Activated T-cell treated with anti-CD3 and anti-CD28 coated beads, Interleukin-2, amount 50 U/mL, for 4 hours (primary cell): ENCODE measurements at places on chromosomes 11 and 22. TPM values are rescaled to one million over a fixed set of nuclear protein-coding genes. Genes with fewer than 3 reads are reported as not detected.

KRTAP5-7 gene
- total RNA-seq: not detected

MRGPRX2 gene
- not detected for total RNA-seq

GRM5 gene
- total RNA-seq: not detected

- no peak for DNase-seq
These were observed 15.0 kb downstream of the VWCE start for GRCh38 chr11:61279934-61280659.

- DNase-seq: no peak
These were observed 3.2 kb downstream of the OR4D6 start for GRCh38 chr11:59459916-59460315.

DNA sequence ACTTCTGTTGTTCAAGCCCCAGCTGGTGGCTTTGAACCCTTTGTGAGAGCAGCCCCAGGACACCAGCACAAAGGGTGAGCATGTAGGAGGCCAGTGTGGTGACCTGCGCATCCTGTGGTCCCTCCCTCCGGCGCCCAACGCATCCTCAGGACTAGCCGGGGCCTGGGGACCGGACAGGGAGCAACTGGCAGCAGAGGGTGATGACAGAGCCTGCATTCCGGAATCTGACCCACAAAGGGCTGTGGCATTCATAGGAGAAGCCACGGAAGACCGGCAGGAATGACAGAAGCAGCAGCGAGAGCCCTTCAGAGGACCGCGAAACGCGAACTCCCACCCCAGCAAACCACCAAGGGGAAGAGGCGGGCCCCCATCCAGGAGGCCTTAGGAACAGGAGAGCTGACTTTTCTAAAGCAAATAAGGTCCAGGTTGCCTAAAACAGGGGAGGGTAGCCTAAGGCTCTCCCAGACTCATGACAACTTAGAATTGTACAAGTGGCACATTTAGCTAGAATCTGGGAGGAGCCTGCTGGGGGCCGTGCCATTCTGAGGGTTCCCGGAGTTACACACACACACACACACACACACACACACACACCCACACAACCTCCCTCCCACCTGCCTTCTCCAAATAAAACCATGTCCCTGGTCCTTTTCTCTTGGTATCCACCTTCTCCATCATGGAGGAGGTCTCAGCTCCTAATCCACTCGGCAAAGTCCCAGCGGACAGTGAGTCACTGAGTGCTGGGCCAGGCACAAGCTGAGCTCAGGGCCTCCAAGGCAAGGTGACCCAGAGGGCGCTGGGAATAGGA, 232.7 kb downstream of the CTTN start:
- no peak for DNase-seq

F2 gene
- 0.40 TPM for total RNA-seq

DNA sequence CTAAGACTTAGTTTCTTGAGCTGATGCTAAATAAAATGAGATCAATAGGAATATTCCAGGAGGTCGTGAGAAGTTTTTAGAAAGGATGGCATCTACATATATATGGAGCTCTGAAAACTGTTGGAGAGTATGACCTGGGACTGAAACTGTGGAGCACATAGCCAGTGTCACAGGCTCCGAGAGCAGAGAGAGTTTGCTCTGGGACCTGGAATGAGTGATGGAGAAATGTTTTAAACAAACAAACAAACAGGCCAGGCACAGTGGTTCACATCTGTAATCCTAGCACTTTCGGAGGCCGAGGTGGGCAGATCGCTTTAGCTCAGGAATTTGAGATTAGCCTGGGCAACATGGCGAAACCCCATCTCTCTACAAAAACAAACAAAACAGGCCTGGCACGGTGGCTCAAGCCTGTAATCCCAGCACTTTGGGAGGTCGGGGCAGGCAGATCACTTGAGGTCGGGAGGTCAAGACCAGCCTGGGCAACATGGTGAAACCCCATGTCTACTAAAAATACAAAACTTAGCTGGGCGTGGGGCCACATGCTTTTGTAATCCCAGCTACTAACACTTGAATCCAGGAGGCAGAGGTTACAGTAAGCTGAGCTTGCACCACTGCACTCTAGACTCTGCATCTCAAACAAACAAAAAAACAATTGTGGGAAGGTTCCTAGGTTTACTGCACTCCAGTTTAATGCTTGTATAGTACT, 67.1 kb downstream of the SLC35F2 start:
- DNase-seq: no peak

GAS2L1 gene
- total RNA-seq: 0.56 TPM

DNA sequence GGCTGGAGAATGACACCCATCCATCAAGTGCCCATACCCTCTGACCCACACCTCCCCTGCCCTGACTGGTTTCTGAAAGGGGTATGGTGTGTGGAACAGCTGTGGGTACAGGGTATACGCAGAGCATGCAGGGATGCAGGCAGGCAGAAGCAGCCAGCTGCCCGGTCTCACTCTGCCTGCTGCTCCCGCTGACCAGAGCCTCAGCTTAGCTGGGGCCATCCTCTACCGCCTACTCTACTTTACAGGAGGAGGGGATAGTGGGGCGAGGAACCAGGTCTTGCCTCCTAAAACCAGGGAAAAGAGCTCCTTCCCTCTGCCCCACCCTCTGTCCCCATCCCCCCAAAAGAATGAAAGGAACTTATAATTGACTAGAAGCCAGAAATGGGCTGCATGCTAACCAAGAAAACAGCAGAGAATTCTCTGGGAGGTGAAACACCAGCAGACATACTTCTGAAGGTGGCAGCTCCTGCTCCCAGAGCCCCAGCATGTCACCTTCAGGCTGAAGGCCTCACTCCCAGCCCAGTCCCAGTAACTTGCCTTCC, 13.0 kb upstream of the CHRM4 start:
- DNase-seq: no peak

ROBO4 gene
- not detected for total RNA-seq

C22orf15 gene
- total RNA-seq: 0.30 TPM

DNA sequence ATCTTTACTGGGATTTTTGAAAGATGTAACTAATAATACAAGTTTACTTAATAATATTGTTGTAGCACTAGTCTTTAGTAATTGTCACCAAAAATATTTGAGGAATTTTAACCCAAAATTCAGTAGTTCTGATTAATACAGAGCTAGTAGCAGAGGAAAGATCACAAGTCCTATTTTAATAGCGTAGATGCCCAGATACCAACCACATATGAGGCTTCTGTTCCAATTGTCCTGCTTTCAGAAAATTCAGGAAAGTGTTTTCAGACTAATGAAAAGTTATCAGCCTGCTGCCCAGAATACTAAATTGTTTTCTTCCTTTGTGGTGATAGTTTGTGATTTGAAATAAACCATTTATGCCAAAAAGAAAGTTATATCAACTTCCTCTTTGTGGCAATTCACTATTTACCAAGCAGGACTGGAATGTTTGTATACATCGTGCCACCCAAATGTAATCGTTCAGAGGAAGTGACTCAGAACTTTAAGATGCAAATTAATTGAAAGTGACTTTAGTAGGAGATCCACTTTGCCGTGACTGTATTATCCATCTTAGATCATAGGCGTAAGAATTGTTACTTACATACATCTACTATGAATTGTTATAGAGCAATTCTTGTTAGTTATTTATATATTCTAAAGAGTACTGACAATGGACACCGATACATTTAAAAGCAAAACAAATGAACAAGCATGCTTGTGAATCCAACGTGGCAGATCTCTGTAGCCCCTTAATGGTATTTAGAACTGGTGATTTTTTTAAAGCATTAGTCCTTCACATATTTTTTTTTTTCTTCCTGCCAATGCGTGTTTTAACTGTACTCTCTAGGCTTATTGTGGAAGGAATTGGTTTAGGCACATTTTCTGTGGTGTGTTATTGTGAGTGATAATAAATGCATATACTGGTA, 231.0 kb downstream of the DDX10 start:
- DNase-seq: no peak

OR8G5 gene
- total RNA-seq: not detected

- DNase-seq: no peak
These were observed 10.6 kb upstream of the TPH1 start for GRCh38 chr11:18056561-18057181.

DNA sequence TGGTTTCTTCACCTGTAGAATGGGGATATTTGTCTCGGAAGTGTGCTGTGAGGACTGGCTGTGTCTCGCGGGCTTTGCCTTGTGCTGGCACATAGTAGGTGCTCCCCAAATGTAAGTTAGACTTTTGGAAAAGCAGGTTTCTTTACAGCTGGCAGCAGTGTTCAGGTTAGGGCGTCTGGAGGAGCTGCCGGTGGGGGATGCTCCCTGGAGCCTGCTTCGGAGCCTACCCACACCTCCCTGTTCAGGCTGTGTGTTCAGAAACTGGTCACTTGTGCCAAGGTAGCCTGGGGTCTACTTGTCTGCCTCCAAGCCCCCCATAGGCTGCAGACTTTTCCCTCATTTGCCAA, 60.0 kb downstream of the OTOG start:
- DNase-seq: no peak

DNA sequence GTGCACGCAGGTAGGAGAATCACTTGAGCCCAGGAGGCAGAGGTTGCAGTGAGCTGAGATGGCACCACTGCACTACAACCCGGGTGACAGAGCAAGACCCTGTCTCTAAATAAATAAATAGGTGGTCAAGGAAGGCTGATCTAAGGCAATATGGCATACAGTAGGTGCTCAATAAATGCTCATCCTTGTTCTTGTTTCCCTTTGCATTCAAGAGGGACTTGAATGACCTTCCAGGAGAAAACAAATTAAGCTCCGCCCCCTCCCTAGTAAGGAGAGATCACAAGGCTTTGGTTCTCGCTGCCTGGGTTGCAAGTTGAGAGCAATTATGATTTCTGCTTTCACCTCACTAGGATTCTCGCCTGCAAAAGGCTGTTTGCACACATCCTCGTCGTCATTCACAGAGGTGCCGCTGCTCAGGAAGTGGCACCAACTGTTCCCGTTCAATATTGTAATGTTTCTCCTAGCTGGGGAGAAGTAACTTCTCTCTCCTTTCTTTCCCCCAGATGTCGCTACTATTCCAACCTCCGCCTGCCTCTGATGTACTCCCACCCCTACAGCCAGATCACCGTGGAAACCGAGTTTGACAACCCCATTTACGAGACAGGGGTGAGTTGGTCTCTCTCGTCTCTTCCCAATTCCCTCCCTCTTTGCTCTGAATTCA, 51.8 kb upstream of the ASPHD2 start:
- no peak for DNase-seq

- DNase-seq: no peak
These were observed 95.7 kb downstream of the NAV2 start for GRCh38 chr11:19808076-19808911.

- DNase-seq: no peak
These were observed 526.7 kb downstream of the NTM start for GRCh38 chr11:131896978-131897615.

NXPE1 gene
- not detected for total RNA-seq

- no peak for DNase-seq
These were observed 33.1 kb upstream of the SEPTIN5 start for GRCh38 chr22:19680911-19681862.

TIMP3 gene
- total RNA-seq: 1.1 TPM

DNA sequence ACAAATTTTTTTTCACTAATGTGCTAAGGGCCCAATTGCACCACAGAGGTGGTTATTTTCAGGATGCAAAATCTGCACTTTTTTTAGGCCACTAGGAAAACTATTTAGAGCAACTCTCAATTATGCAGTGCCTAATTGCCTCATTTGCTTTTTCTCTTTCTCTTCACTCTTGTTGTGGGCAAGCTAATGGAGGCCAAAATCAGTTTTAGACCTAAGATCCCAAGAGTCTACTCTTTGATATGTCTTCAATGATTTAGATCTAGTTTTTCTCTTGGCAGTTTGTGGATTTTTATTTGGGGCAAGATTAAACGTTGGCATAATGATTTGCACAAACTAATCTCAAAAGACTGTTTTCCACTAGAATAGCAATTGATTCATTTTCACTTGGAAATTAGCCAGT, 1996.9 kb downstream of the LRRC4C start:
- DNase-seq: no peak

GRCh38 chr11:64759722-64760719, at the start of gene PYGM:
TSS of gene PYGM (minus strand) at chr11:64759974. CDS start at chr11:64759898, 76 bp downstream.
- DNase-seq: no peak

DNA sequence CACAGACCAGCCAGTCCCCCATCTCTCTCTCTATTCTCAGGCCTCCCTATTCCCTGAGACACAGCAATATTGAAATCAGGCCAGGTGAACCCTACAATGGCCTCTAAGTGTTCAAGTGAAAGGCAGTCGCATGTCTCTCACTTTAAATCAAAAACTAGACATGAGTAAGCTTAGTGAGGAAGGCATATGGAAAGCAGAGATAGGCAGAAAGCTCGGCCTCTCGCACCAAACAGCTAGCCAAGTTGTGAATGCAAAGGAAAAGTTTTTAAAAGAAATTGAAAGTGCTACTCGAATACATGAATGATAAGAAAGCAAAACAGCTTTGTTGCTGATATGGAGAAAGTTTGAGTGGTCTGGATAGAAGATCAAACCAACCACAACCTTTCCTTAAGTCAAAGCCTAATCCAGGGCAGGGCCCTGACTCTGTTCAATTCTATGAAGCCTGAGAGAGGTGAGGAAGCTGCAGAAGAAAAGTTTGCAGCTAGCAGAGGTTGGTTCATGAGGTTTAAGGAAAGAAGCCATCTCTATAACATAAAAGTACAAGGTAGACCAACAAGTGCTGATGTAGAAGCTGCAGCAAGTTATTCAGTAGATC, 19.8 kb upstream of the MPZL2 start:
- no peak for DNase-seq

PTPN5 gene
- total RNA-seq: not detected

DNA sequence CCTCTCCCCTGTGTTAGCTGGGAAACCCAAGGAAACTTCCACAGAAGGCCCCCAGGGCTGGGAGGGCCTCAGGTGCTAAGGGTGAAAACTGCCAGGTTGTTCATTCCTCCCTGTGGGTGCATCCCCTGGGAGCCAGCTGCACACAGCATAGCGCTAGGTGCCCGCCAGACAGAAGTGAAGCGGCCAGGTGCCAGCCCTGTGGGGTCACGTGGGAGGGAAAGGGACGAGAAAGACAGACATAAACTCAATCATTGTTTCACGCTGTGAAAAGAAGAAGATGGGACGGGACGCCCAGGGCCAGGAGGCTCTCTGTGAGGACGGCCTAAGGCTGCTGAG, 31.6 kb upstream of the HMOX1 start:
- DNase-seq: no peak

- DNase-seq: no peak
These were observed 110.8 kb downstream of the WNT7B start for GRCh38 chr22:45866126-45866645.

- no peak for DNase-seq
These were observed 10.3 kb upstream of the NEFH start for GRCh38 chr22:29469755-29470154.

DNA sequence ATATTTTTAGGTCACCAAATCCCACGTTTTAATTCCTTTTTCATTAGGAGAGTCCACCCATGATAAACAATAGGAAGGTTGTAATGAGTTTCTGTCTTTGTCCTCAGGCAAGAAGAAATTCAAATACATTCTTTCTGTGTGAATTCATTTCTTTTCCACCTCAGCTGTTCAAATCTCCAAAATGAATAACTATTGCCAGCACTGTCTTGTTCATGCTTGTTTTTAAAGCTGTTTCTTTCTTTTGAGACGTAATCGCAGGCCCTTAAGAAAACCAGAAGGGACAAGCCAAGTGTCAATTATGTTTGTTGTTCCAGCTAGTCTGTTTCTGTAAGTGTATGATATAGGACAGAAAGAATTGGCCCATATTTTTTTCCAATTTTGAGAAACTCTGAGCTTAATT, 20.2 kb downstream of the MMP27 start:
- no peak for DNase-seq

TTC28 gene
- 0.66 TPM for total RNA-seq

- no peak for DNase-seq
These were observed 131.1 kb downstream of the DBX1 start for GRCh38 chr11:20029193-20029592.

- no peak for DNase-seq
These were observed 49.0 kb upstream of the PPP6R3 start for GRCh38 chr11:68411501-68411991.
